ENCODE measurements at places on chromosomes 7 and 10.

DNA sequence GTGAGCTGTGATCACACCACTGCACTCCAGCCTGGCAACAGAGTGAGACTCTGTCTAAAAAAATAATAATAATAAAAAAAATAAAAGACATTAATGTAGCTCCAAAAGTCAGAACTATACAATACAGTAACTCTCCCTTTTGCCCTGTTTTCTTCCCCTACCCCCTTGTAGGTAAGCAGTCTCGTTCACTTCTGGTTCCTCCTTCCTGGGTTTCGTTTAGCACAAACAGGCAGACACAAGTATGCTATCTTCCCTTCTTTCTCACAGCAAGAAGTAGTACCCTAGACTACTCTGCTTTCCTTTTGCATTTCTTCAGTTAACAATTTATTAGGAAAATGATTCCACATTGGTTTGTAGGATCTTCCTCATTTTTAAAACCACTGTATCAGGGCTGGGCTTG lies 33.1 kb downstream of the PDSS1 start:
- DNase-seq = no peak

DNA sequence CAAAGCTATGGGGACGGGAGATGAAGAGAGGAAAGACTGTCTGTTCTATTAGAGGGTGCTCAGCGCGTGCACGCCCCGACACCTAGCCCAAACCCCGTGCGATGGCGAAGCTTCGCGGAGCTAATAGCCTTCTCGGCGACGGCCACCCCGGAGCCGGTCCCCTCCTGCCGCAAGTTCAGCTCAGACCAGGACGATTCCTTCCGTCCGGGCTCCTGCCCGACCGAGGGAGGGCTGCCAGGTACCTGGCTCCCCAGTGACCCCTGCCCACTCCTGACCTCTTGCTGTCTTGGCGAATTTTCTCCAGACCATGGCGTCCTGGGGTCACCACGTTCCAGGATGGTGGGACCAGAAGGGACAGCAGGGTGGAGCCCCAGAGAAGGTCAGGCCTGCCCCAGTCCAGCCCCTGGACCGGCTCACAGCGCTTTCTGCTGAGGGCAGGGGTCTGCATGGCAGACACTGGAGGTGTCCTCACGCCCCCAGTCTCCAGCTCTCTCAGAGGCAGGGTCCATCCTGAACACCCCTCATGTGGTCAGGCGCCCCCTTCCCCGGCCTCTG lies 36.7 kb downstream of the UNCX start:
- no peak for DNase-seq

GRCh38 chr10:96613576-96613975 lies 26.8 kb upstream of the TM9SF3 start:
- DNase-seq = peak; percentile 49

GRCh38 chr7:19413443-19413965 lies 268.3 kb upstream of the FERD3L start:
- no peak for DNase-seq

- DNase-seq = peak; percentile 42
These were observed 701.4 kb downstream of the PHTF2 start for GRCh38 chr7:78499971-78500370.

Data from fibroblast of mammary gland (primary cell).